ENCODE measurements at places on chromosomes 1 and 21.

- no peak for DNase-seq
These were observed 661.5 kb upstream of the ZP4 start for GRCh38 chr1:238552271-238552670.

GRCh38 chr1:6243993-6244392 lies at the start of gene HES3:
TSS of gene HES3 (plus strand) at chr1:6244179. CDS start at chr1:6244366, 187 bp downstream.
- no peak for DNase-seq

DNA sequence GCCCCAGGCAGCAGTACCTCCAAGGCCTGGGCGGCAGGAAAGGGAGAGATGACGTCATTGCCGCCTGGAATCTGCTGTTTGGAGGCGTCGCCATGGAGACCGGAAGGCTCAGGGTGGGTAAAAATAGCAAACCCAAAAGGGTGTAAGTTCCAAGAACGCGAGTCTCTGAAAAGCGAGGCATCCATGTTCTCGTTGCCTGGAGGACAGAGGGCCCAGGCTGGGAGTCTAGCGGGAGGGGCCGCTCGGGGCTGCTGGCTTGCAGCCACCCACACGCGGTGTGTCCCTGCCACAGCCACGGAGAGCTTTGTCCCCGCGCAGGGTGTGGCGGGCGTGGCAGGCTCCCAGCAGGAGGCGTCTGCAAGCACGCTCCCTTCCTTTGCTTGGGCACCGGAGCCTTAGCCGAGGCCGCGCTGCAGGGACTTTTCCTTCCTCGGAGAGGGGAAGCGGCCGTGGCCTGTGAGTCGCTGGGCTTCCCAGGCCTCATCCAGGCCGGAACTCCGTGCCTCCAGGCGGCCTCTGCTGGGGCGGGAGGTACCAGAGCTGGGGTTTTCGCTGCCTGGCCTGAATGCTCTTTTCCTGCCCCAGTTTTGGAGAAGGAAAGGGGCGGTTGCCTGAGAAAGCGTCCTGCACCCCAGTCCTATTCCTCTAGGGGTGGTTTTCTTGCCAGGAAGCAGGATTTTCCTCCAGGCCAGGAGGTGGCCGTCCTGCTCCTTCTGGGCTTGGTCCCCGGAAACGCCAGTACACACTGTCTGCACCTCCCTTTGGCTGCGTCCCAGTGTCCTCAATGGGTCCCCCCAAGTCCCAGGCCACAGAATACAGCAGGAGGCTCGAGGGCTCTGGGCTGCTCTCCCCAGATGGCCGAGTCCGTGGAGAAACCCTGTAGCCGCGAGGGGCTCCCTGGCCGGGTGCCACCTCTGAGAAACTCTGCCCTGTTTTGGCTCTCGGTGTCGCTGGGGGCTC lies 15.3 kb upstream of the SKI start:
- DNase-seq, result no peak

GRCh38 chr21:33206771-33207281 lies 22.9 kb upstream of the IFNAR2 start:
- no peak for DNase-seq

GRCh38 chr1:173693238-173693637 lies 21.5 kb upstream of the KLHL20 start:
- no peak for DNase-seq

DNA sequence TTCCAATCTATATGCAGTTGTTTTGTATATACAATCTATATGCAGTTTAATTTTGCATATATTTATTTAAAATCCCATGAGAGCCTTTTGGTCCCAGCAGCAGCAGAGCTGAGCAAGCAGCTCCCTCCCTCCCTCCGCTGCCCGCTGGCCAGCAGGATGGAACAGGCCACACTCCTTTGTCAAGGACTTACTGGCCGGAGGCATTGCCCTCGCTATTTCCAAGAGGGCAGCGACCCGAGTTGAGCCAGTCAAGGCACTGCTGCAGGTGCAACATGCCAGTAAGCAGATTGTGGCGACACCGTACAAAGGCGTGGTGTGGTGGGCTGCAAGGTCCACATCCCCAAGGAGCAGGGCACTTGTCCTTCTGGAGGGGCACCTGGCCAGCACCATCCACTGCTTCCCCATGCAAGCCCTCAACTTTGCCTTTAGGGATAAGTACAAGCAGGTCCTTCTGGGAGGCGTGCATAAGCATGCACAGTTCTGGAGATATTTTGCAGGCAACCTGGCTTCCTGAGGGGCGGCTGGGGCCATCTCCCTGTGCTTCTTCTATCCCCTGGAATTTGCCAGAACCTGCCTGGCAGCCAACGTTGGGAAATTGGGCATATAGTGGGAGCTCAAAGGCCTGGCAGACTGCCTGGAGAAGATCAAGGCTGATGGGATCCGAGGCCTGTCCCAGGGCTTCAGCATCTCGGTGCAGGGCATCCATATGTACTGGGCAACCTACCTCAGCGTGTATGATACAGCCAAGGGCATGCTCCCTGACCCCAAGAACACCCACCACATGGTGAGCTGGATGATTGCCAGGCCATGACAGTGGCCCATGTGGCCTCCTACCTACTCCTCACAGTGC lies 92.2 kb downstream of the OSBPL9 start:
- no peak for DNase-seq

DNA sequence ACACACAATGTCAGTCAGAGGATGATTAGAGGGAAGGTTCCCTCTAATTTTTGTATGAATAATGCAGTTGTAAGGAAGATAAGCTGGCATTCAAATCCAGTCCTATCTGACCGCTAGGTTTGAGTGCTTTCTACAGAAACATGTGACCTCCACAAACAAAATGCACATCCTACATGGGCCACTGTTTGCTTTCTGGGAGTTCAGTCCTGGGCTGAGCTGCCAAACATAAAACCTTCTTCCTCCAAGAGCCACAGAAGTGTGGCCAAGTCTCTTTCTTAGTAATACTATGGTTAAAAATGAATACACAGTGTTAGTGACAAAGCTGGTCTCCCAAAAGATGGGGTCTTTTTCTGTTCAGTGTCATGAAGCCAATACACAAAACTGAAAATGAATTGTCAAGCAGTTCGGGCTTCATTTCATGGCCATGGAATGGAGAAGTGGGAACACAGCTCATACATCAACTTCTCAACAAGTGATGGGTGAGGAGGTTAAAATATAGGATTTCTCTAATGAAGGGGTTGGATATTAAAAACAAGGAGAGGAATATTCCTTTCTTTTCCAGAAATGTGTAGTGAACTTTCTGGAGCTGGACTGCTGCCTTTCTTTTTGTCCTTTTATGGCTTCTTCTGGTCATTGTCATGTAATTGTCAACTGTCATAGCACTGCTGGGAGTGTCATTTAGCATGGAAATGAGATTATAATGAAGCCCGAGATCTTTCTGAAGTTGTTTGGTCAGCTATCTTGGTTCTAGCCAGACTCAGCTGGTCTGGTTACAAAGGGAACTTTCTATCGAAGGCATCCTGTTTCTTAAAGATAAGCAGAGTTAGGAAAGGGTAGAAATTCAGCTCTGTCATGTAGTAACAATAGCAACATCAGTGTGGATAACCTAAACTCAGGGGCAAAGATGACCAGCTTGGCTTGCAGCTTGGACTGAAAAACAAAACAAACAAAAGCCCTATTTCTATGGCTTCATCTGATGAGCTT lies 135.1 kb downstream of the CHD1L start:
- no peak for DNase-seq

DNA sequence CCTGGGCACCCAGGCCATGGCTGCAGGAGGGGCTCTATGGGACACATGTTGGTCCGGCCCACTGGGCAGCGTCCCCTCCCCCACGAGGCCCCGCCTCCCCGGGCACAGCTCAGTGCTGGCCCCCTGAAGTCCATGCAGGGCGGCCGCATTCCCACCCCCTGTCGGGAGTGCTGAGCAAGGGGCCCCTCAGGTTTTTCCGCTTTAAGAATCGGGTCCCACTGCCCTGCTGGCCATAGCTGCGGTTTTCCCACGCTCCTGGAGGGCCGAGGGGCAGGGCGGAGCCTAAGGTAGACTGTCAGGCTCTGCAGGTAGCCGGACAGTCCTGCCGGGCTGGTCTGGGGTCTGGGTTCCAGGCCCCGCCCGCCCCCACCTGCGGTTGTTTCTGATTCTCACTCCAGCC lies 43.5 kb upstream of the CCDC27 start:
- no peak for DNase-seq

- DNase-seq, result no peak
These were observed 22.9 kb upstream of the SLC19A2 start for GRCh38 chr1:169508432-169509338.

- no peak for DNase-seq
These were observed 38.8 kb upstream of the HAO2 start for GRCh38 chr1:119329541-119330461.

DNA sequence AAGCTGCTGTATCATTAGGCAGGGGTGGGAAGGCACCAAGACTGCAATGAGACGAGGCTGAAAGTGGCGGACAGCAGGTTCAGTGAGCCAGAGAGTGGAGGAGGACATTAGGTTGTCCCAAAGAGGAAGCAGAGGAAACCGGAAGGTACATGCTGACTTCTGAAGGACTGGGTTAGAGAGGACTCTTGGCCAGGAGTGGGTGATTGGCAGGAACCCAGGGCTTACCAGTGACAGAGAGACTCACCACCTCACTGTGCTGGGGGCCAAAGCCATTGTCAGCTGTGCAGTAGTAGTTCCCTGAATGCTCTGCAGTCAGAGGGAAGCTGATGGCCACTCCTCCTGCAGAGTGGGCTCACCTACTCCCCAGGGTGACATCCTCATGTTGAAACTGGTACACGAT lies 41.9 kb upstream of the FCRL4 start:
- no peak for DNase-seq

GRCh38 chr1:101144671-101145448 lies 92.0 kb upstream of the S1PR1 start:
- no peak for DNase-seq

DNA sequence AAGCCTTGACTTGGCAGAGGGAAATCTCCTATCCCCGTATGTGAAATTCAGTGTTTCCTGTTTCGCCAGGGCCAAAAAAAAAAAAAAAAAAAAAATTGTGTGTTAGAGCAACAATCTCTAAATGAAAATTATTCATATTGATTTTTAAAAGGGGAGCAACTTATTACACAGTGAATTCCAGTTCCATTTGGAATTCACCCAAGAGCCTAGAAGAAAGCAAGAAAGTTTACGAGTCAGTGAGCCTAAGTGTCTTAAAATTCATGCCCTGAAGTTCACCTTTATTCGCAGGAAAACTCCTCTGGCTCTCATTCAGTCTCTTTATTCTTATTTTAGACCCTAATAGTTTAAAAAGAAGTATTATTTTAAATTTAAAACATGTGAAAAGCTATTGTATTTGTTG lies 42.1 kb upstream of the HUNK start:
- no peak for DNase-seq

DNA sequence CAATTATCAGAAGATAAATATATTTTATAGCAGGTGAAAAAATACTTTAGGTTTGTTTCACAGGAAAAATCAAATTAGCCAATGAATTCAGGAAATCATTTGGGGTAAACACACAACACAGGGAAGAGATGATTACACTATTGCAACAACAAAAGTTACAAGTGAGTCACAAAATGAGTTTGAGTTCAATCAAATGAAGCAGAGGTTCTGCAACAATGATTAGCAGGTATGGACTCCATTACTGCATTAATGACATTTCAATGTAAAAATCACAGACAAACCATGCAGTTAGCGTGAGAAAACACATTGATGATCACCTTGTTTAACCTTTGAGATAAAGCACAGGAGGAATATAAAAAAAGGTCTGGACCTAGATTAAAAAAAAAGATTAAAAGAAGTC lies 9.7 kb downstream of the ADGRL4 start:
- DNase-seq, result no peak

- DNase-seq, result no peak
These were observed 11.8 kb downstream of the RCC1 start for GRCh38 chr1:28517649-28517999.

DNA sequence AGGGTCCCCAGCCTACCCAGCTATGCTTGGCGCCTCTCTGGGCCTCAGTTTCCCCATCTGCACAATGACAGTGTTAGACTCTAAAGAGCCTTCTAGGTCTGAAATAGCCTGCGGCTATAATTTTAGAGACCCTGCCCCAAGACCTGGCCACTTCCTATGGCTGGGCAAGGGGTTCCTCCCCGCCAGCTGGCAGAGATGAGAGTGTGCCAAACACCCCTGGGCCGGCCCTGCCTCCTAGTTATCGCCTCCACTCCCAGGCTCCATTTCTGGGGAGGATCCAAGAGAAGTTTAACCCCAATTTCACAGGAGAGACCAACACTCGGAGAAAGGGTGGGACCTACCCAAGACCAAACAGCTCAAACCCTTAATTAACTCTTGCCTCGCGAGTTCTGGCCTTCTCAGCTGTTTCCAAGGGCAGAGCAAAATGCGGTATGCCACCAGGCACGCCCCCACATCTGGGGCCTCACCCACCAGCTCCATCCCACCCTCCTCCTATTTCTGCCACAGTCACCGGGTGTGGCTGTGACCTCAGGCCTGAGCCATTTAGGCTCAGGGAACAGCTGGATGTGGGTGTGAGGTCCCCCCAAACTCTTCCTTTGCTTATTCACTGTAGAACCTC lies 35.7 kb downstream of the TTC39A start:
- no peak for DNase-seq

DNA sequence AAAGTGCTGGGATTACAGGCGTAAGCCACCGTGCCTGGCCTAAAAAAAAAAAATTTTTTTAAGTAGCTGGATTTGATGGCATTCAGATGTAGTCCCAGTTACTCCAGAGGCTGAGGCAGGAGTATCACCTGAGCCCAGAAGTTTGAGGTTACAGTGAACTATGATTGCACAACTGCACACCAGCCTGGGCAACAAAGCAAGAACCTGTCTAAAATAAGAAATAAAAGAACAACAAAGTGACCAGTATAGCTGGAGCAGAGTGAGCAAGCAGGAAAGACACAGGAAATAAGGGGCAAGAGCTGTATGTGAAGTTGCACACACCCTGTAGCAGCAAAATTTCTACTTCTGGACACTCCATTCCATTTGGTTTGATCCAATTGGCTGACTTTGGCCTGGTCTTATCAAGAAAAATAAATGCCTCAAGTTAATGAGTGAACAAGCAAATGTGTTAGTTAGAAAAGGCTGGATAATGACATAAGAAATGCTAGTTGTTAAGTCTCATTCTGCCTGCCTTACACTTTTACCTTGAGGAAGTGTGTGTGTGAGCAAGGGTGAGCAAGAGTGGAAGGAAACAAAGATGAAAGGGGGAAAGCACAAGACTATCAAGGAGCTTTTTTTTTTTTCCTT lies 7.9 kb downstream of the ATP5IF1 start:
- DNase-seq, result no peak

GRCh38 chr21:44299085-44299457 lies 782 bp upstream of the PFKL start:
- DNase-seq, result no peak

GRCh38 chr21:31616216-31616615 lies 43.3 kb upstream of the SOD1 start:
- DNase-seq, result no peak

DNA sequence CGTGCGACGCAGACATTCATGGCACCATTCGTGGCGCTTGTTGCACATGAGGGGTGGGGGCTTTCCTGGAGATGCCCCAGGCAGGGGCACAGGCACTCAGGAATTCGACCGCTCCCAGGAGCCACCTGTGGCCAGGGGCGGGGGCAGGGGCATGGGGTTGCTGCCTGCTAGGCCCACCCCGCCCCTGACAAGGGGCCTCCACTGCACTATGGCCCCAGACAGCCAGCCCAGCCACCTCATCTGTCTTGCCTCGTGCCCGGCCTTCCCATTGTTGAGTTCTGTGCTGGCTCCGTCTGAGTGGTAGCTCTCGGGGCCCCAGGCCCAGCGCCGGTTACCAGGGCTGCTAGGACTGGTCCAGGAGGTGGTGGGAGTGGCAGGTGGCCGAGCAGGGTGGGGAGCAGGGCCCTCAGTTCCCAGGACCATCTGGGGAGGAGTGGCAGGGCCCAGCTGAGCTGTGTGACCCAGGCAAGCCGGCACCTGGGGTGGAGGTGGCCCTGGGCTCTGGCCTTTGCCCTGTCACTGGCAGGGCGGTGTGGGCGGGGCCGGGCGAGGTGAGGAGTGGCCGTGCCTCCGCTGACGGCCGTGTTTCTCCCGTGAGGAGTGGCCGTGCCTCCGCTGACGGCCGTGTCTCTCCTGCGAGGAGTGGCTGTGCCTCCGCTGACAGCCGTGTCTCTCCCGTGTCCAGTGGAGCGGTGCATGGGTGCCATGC lies 1.9 kb downstream of the PLCH2 start:
- no peak for DNase-seq
